Activated CD4-positive, alpha-beta memory T cell treated with anti-CD3 and anti-CD28 coated beads for 36 hours (primary cell): ENCODE measurements at places on chromosomes 12 and 14. TPM values are rescaled to one million over a fixed set of nuclear protein-coding genes. Genes with fewer than 3 reads are reported as not detected.

- peak; percentile 48 for DNase-seq
Observed at GRCh38 chr14:22689199-22689598, 45.0 kb upstream of the OR6J1 start.

DNA sequence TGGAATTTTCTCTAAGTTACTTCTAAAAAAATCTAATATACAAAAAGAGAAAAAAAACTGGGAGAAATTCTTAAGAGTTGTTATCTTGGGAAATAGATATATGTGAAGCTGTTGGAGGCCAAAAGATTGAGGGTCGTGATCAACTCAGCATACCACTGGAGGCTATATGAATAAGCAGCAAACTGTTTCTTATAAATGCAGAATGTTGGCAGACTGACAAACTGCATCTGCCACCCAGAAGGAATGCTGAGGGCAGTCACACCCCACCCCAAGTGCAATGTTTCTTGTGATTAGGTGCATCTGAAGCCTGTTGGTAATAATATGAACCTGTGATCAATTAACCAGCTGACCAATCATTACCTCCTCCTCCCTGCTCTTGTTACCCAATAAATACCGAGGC lies 818.6 kb upstream of the MGAT4C start:
- no peak for DNase-seq

GRCh38 chr14:93970585-93970964 lies 5.8 kb downstream of the ASB2 start:
- peak; percentile 82 for DNase-seq

DNA sequence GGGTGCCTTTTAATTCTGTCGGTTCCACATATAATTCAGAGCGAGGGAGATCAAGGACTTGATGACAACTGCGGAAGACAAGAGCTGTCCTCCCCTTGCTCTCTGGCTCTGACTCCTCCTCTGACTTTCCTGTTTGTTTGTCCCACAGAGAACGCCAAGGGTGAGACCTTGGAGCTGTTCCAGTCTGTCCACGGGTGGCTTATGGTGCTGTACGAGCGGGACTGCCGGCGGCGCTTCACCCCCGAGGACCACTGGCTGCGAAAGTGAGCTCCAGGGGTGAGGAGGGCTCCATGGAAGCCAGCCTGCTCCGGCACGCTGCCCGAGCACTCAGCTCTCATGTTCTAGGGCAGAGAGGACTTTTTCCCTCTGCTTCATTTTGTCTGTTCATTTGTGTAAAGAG lies 32.8 kb downstream of the UBE3B start:
- no peak for DNase-seq

- no peak for DNase-seq
Observed at GRCh38 chr12:11564984-11565651, 84.4 kb upstream of the ETV6 start.

GRCh38 chr14:24875203-24875838 lies 174.6 kb downstream of the STXBP6 start:
- DNase-seq, result no peak

DNA sequence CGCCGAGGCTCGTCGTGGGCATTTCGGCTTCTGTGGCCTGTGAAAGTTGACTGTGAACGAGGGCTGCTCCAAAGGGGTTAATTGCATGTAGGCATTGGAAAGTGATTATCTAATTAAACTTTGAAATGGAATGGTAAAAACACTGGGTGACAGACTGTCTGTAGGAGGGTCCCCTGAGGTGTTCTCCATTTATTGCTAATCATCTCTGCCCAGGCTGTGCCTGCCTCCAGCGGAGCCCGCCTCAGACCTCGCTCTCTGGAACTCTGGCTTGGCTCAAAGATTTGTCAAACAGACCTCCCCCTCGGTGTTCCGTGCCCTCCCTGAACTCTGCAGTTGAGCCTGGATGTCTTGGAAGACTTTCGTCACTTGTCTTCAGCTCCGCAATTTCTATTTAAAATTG lies 50.2 kb upstream of the VRK1 start:
- DNase-seq, result no peak

DNA sequence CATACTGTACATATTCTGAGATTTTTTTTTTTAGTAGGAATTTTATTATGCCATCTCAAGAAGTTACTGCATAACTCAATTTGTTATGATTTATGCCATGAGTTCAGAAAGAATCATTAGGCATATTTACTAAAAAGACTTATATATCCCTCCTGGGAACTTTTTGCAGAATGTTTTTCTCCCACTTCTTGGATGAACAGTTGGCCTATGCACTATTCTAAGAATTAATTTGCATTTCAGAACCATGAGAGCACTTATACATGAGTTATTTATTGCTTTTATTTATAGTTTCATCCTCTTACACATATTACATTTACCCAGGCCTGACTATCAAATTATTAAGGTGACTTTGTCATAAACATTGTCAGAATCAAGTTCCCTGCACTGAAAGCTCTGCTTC lies 6.3 kb upstream of the LRIG3 start:
- no peak for DNase-seq

DNA sequence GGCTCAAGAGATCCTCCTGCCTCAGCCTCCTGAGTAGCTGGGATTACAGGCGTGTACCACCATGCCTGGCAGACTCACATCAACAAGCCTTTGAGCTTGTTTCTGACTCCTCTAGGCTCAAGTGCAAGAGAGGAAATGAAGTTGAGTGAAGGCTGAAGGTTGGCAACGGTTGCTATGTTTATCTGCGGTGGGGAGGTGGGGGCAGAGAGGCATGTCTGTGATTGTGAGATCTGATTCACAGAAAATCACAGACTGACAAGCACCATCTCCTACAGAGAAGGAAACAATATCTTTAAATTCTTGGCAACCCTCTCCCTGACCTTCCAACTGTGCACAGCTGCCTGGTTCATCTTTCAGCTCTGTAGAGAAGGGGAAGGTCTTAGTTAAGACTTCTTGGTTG lies 22.1 kb upstream of the NINJ2 start:
- DNase-seq, result peak; percentile 92

DNA sequence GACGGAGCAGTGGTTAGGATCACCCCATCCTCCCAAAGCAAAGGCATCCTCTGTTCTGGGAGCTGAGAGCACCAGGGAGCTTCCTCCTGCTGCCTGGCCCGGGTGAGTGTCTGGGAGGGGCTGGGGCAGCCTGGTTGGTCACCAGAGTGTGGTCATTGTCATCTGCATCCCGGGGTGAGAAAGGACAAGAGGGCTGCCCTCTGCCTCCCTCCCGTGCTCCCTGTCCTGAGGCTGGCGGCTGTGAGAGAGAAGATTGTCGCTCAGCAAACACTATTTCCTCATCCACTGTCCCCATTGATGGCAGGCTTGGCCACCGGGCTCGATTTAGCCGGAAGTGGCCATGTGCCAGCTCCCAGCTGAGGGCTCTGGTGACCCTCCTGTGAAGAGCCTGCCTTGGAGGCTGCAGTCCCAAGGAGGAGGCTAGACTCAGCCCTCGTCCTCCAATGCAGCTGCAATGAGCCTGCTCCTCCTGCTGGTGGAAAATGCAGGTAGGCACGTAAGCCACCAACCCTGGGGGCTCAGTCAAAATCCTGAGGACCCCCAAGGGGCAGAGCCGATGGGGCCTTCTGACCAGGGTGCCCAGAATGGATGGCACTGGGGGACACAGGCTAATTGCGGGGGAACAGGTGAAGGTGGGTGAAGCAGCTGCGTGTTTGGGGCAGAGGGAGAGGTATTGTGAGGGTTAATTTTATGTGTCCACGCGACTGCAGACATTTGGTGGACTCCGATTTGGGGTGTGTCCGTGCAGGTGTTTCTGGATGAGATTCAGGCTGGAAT lies 155.7 kb downstream of the KIF26A start:
- no peak for DNase-seq

DNA sequence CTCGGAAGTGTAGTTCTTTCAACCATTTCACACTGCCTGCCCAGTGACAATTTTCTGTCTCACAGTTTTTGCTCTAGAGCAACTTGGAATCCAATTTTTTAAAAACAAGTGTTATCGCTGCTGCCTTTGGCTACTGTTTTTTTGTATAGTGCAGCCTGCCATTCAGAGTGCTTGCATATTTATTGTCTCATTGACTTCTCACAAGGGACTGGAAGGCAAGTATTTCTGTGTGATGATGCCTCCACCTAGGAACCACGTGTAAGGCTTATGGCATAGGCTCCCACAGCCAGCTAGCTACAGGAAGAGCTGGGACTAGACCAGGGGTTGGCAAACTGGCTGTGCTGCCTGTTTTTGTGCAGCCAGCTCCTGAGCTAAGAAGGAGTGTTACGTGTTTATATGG lies 903 bp downstream of the PARPBP start:
- no peak for DNase-seq

GRCh38 chr12:66144791-66145754 lies 14.5 kb upstream of the LLPH start:
- no peak for DNase-seq

- DNase-seq, result no peak
Observed at GRCh38 chr14:99961826-99962518, 103.2 kb upstream of the EVL start.

DNA sequence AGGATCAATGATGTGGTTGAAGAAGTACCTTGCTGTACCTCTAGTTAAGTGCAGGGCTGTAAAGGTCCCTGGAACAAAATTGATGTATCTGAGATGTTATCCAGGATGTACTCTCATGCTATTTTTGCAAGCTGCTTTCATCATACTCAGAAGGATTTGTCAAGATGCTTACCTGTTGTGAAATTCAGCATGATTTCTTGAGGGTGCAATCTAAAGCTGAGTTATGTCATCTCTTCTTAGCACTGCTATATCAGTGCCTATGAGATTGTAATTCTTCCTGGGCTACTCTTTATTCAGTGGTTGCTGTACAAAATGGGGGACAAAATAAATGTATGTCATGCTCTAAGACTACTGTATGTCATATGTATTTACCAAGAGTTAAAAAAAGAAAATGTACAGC lies 340.7 kb upstream of the LMO3 start:
- no peak for DNase-seq

- no peak for DNase-seq
Observed at GRCh38 chr12:53816360-53817020, 64.7 kb upstream of the CISTR start.

GRCh38 chr12:119068129-119068856 lies 87.0 kb downstream of the SRRM4 start:
- DNase-seq, result no peak

GRCh38 chr14:75434138-75434889 lies 6.5 kb downstream of the JDP2 start:
- DNase-seq, result no peak

- no peak for DNase-seq
Observed at GRCh38 chr14:64060199-64060545, 207.4 kb downstream of the SYNE2 start.

The SERPINA10 gene
- not detected for total RNA-seq

The TSHR gene
- not detected for total RNA-seq

The NYNRIN gene
- 0.02 TPM for total RNA-seq

The CCDC60 gene
- not detected for total RNA-seq

The PRDM4 gene
- total RNA-seq, result 33.4 TPM
